CD8-positive, alpha-beta memory T cell (primary cell): ENCODE measurements at places on chromosomes 2 and 18. TPM values are rescaled to one million over a fixed set of nuclear protein-coding genes. Genes with fewer than 3 reads are reported as not detected.
A peak's percentile ranks its signal among the peaks of the same experiment; 100 is the strongest.

GRCh38 chr2:127377262-127377661, 10.5 kb downstream of the MAP3K2 start:
- no peak for DNase-seq

DNA sequence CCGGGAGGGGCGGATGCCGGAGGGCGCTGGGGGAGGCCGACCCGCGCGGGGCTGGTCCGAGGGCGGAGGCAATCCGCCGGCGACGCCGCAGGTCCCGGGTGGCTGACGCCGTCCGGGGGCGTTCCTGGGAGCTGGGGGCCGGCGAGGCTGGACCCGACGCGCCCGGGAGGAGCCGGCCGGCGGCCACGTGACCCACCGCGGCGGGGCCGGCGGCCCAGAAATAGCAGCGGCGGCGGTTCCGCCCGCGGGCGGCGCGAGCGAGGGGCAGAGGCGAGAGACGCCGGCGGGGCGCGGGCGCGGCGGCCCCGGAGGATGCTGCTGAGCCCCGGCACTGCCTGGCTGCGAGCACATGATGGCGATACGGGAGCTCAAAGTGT, at the start of gene RAB31:
Gene RAB31, plus strand, starts transcription at position 245 of the 377 bp plus-strand sequence. Its CDS starts 105 bp downstream, at position 350.
- no peak for DNase-seq

- no peak for DNase-seq
These were observed 15.8 kb downstream of the PASK start for GRCh38 chr2:241133436-241133820.

GRCh38 chr2:83342860-83343329, 1116.2 kb downstream of the SUCLG1 start:
- DNase-seq: peak; percentile 14

- no peak for DNase-seq
These were observed 40.6 kb upstream of the FZD5 start for GRCh38 chr2:207810200-207810788.

The KCNG3 gene
- 0.09 TPM for total RNA-seq

The KIAA2012 gene
- total RNA-seq: not detected

DNA sequence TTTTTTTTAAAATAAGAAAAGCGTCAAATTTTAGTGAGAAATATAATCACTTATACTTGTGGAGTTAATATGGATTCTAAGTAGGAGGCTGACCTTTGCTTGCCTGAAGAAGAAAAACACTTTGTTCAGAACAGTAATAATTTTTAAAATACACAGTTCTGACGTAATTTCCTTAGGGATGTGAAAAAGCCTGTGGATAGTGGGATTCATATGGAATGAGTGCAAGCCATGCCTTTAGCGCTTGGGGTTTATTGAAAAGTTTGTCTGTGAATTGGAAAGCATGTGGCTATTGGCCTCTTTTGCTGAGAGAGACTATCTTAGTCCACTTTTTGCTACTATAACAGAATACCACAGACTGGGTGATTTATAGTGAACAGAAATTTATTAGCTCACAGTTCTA, 151.3 kb downstream of the CCDC85A start:
- DNase-seq: no peak

GRCh38 chr18:23926571-23926970, 88.0 kb upstream of the TTC39C start:
- DNase-seq: no peak

The DYNAP gene
- not detected for total RNA-seq

DNA sequence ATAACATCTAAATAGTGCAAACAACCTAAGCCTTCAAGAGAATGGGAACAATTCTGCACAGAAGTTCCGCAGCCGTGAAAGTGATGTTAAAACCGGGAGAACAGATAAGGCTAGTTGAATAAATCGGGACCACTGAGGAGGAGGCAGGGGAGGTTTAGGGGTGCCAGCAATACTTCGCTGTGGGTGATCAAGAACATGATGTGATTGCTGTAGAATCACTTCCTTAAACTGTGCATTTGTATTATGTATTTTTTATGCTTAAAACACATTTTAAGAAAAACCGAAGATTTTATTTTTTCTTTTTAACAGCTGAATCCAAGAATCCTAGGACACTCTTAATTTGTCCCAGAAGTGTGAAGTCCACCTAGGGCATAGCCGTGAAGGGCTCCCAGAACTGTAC, 33.6 kb downstream of the TTC32 start:
- no peak for DNase-seq

- no peak for DNase-seq
These were observed 430.1 kb downstream of the FBXO15 start for GRCh38 chr18:73717570-73717969.

DNA sequence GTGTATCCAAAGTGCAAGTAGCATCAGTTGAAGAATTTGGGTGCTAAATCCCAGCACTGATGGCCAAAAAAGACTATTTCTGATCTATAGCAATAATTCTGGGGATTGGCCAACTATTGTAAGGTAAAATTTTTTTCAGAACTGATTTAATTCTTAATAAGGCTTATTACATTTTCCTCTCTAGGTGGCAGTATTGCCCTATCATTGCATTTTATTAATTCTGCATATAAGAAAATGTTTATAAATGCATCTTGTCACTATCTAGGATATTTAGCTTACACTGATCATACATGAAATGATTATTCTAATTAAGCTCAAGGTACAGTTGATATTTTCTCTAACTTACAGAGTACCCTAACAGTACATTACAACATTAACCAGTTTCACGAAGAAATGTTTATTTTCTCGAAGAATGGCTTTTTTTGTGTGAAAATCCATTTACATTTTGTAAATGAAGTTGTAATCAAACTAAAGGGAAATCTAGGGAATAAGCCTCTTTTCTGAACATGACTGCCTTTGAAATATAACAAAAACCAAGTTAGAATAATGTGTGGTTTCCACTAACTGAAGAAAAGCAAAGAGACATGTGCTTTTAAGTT, 11.0 kb downstream of the TTN start:
- DNase-seq: no peak

DNA sequence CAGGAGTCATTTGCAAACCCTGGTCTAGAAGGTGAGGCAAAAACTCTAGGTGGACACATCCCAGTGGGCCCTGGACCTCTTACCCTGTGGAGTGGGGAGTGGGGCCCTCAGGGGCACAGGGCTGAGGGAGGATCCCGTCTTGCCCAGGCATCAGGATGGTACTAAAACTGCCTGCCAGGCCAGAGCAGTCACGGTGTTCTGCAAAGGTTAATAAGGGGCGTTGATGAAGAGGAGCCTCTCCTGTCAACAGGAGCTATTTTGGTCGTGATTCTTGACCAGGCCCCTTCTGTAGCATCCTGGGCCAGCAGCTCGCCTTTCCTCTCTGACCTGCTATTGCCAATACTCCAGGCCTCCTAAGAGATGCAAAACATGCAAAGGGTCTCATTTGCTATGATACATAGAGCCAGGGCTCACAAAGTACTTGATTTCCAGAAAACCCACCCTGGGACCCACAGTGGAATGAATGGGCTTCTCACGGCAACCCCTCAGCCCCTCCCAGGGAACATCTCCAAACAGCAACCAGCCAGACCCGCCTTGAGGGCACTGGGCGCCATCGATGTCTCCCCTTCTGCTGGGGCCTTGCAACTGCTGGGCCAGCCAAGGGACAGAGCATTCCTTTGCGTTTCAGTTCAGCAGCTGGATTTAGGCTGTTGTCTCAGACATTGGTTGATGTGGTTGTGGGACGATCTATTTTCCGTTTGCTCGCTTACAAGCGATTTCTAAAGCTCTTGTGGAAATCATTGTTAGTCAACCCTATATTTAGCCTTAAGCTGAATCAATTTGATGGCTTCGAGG, 111.1 kb downstream of the PDCL3 start:
- DNase-seq: no peak

DNA sequence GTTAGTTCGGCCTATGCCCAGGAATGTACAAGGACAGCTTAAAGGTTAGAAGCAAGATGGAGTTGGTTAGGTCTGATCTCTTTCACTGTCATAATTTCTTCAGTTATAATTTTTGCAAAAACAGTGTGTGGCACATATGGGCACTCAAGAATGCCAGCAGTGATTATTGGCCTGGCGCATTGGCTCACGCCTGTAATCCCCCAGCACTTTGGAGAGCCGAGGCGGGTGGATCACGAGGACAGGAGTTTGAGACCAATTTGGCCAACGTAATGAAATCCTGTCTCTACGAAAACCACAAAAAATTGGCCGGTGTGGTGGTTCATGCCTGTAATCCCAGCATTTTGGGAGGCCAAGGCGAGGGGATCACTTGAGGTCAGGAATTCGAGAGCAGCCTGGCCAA, 75.7 kb upstream of the MSH2 start:
- DNase-seq: no peak

The ABCB11 gene
- total RNA-seq: not detected

The SERPINB3 gene
- not detected for total RNA-seq

The LANCL1 gene
- total RNA-seq: 35.0 TPM

GRCh38 chr2:225011585-225011984, 30.7 kb downstream of the DOCK10 start:
- DNase-seq: no peak

GRCh38 chr2:30608643-30609042, 161.6 kb downstream of the LCLAT1 start:
- DNase-seq: no peak

The CFC1 gene
- not detected for total RNA-seq

DNA sequence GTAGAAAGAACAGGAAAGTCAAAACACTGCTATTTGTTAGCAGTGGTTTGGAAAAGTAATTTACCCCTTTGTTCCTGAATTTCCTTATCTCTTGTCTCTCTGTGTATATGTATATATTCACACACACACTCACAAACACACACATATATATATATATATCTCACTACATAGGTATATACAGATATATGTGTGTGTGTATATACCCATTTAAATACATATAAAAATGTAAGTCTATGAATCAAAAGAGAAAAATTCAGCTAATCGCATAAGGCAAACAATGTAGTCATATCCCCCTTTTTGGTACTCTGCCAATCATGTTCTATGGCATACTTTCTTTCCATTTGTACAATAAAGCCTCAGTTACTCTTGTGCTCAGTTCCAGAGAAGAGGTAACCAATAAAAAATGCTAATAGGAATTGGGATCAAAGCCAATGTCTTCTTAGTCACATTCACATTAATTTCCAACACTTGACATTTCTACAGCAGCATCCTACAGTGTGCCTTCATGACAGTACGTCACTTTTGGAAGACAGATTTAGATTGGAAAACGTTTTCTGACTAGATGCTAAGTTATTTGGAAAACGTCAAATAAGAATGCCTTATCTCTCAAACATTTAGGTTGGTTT, 94.6 kb downstream of the MC4R start:
- no peak for DNase-seq

The PDE11A gene
- total RNA-seq: not detected

DNA sequence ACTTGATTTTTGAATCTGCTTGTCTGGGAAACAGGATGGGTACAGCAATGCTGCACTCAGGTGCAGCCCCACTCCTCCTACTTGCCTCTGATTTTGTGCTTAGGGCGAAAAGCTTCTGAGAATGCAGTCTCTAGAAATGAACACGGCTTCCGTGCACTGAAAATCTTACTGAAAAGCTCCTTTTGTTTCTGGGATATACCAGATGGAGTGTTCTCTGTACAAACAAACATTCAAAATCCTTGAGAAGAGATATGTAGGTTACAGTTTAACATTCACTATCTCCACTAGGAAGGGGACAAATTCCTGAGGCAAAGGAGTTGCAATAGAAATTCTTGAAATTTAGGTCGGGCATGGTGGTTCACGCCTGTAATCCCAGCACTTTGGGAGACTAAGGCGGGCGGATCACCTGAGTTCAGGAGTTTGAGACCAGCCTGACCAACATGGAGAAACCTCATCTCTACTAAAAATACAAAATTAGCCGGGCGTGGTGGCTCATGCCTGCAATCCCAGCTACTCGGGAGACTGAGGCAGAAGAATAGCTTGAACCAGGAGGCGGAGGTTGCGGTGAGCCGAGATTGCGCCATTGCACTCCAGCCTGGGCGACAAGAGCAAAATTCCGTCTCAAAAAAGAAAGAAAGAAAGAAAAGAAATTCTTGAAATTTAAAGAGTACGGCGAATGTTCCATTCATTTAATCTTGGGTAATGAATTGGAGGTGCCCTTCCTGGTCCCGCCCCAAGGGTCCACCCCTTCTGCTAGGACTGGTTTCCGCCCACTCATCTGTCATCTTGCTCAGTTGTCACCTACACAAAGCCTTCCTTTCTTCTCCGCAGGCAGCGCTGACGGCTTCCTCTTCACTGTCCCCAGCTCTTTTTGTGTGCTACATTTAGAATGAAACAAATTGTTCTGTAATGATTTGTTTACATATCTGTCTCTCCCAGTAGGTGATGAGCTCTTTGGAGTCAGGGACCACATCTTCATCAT, 92.4 kb downstream of the SOCS6 start:
- no peak for DNase-seq

DNA sequence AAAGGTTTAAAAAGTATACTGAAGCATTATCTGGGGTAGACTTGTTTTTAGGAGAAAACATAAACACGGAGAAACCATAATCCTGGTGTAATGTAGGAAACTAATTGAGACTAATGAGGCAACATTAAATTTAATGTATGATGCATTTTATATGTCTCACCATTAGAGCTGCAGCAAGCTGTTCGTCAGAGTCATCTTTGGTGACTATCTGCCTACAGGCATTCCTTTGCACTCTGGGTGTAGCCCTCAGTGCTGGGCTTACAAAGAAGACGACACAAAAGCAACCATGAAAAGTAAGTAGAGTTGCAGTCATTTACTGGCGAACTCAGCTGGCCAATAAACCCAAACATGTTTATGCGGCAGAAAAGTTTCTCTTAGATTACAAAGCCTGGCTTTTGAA, 415.3 kb upstream of the ZEB2 start:
- DNase-seq: no peak

DNA sequence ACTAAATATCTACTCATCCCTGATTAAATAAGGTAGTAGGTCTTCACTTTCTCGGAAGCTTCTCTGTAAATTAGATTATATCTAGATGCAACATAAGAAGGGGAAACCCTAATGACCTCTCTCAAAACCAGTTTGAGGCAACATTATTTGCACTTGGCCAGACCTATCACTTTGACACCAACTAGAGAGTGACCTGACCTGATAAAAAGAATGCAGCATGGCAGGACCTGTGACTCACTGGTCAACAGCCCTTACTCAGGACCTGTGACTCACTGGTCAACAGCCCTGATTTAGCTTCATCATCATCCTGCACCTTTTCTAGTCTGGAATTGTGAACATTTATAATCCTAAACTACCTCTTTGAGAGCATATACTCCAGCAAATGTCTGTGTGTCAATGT, 1957.7 kb upstream of the CELF4 start:
- DNase-seq: no peak

The TLX2 gene
- 0.37 TPM for total RNA-seq

- peak; percentile 36 for DNase-seq
These were observed 97.1 kb downstream of the USP40 start for GRCh38 chr2:233469261-233470010.

The MBOAT2 gene
- total RNA-seq: 3.3 TPM

- DNase-seq: no peak
These were observed 291.5 kb downstream of the LRATD1 start for GRCh38 chr2:14923820-14924580.

The C1QL2 gene
- not detected for total RNA-seq
